Stimulated activated CD4-positive, alpha-beta T cell treated with anti-CD3 and anti-CD28 coated beads, Interleukin-2, amount 100 ng/mL, for 48 hours (primary cell): ENCODE measurements at places on chromosomes 13 and 19.
A peak's percentile ranks its signal among the peaks of the same experiment; 100 is the strongest.

DNA sequence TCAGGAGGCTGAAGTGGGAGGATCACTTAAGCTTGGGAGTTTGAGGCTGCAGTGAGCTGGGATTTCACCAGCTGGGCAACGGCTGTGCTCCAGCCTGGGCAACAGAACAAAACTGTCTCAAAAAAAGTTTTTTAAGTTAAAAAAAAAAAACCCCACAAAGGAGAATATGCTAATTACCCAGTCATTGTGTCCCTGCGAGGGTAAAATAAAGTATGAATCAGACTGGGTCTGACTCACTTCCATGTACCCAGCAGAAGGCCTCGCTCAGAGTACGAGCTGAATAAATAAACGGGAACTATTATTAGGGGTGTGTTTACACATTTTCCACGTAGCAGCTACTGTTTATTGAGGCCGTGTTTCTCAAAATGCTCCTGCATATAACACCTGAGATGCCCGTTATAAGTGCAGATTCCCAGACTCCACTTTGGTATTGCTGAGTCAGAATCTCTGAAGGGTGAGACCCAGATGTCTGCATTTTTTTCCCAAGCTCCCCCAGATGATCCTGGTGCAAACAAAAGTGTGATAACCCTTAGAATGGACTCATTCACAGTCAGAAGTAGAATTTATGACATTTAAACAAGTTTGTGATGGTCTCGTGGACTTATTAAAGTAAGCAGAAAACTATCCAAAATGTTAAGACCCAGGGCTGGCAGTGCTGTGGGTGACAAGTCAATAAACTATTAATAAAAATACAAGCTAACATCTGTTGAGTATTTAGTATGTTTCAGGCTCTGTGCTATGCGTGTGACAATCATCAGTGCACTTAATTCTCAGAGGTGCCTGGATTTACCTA, 28.2 kb downstream of the KCNC3 start:
- DNase-seq = peak; percentile 15

- DNase-seq = no peak
Observed at GRCh38 chr19:42086770-42087550, 11.0 kb downstream of the ZNF574 start.

GRCh38 chr13:26449063-26449848, 108.2 kb upstream of the WASF3 start:
- no peak for DNase-seq

GRCh38 chr19:45075301-45076028, 813 bp downstream of the ZNF296 start:
- no peak for DNase-seq

DNA sequence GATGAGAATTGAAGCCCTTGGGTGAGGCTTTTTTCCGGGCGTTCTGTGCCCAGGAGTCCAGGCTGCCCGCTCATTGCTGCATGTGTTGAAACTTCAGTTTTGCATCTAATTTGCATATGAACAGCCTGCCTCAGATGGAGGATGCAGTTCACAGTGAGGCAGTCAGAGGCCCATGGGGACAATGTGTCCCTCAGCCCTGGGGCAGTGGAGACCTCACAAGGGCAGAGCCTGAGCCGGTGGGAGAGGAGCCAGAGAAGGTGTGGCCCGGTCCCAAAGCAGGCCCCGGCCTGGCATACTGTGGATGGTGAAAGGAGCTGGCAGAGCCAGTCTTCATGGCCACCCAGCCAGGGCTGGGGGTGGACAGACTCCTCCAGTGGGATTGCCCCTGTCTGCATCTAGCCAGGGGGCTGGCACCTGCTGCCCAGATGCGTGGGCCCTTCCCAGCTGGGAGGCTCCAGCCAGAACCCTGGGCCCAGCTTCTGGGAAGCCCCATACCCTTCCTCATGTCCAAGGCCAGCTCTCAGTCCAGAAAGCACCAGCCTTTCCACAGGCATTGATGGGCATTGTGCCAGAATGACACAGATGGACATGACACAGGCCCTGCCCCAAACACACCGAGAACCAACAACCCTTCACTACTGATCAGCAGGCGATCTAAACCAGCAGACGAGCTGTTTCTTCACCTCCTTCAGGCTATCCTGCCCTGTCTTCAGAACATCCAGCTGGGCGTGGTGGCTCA, 32.9 kb upstream of the KCTD15 start:
- no peak for DNase-seq
